Neural progenitor cell (in vitro differentiated cells): ENCODE measurements at places on chromosomes 16 and 17. TPM values are rescaled to one million over a fixed set of nuclear protein-coding genes. Genes with fewer than 3 reads are reported as not detected.

The ZG16B gene
- not detected in 2 replicates for total RNA-seq

The RHBDF1 gene
- total RNA-seq: 11.0 and 24.4 TPM in 2 replicates

DNA sequence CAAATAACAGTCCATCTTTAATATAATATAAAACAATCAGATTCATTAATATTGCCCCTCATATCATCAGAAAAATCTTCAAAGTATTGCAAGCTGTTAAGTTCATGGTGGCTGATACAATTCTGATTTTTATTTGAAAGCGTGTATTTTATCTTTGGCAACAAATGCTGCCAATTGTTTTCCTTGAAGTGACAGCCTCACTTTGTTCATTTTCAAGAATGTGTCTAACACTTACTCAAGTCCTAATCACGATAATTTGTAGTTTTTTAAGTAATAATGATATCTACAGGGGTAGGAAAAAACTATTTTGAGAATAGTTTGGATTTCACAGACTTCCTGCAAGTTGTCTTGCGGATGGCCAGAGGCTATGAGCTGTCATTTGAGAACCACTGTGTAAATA is 75.8 kb downstream of the HS3ST3B1 start:
- H3K4me3 ChIP-seq: no peak overlapping the region
- H3K4me1 ChIP-seq: peaks cover 21% of the 10 kb centered on the region
- no peak overlapping the region for H3K27ac ChIP-seq
- H3K27me3 ChIP-seq: no peaks in the 10 kb centered on the region
- no peaks in the 10 kb centered on the region for H3K36me3 ChIP-seq
- DNase-seq: no peak

- no peak for DNase-seq
- H3K27ac ChIP-seq: no peak overlapping the region
- no peaks in the 10 kb centered on the region for H3K36me3 ChIP-seq
- no peaks in the 10 kb centered on the region for H3K4me1 ChIP-seq
- H3K27me3 ChIP-seq: peaks cover 46% of the 10 kb centered on the region
Observed at GRCh38 chr17:42784409-42784808, 4.0 kb downstream of the WNK4 start.

DNA sequence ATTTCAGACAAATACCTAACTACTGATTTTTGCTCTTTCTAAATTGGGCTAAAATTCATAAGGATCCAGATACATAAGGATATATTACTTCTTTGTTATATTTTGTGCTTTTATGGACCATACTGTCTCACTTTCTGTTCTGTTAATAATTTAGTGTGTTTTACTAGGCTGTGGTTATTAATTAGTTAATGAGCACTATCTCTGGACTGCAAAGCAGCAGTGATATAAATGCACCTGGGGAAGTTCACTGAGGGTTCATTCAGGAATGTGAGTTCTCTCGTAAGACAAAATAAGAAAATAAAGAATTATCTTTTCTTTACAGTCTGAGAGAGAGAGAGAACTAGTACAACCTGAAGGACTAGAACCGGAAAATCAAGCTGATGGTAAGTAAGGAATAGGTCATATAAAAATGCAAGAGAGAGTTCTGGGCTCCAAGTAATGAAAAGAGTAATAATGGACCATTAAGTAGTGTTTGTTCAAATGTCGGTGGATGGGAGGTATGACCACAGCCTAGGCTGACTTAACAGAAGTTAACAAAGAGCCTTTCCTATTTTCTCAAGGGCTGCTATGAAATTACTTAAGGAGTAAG is 55.6 kb downstream of the IKZF3 start:
- no peaks in the 10 kb centered on the region for H3K27me3 ChIP-seq
- no peaks in the 10 kb centered on the region for H3K4me1 ChIP-seq
- no peak overlapping the region for H3K27ac ChIP-seq

DNA sequence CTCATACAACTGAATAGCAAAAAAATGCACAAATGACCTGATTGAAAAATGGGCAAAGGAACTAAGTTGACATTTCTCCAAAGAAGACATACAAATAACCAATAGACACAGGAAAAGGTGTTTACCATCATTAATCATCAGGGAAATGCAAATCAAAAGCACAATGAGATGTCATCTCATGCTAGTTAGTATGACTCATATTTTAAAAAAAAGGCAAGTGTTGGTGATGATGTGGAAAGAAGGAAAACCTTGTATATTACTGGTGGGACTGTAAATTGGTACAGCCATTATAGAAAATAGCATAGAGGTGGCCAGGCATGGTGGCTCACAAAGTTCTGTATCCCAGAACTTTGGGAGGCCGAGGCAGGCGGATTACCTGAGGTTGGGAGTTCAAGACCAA is 232.5 kb upstream of the ZFHX3 start:
- no peaks in the 10 kb centered on the region for H3K36me3 ChIP-seq
- DNase-seq: no peak
- H3K4me3 ChIP-seq: no peak overlapping the region
- no peaks in the 10 kb centered on the region for H3K27me3 ChIP-seq

GRCh38 chr17:16492613-16493530 is 879 bp upstream of the LRRC75A start:
- H3K4me3 ChIP-seq: peak overlapping the region; percentile 37
- no peak for DNase-seq
- H3K27me3 ChIP-seq: peaks cover 68% of the 10 kb centered on the region
- peaks cover 13% of the 10 kb centered on the region for H3K4me1 ChIP-seq
- H3K36me3 ChIP-seq: no peaks in the 10 kb centered on the region
